IPS DF 6.9 (cell line): ENCODE measurements at places on chromosomes 3 and 15.

DNA sequence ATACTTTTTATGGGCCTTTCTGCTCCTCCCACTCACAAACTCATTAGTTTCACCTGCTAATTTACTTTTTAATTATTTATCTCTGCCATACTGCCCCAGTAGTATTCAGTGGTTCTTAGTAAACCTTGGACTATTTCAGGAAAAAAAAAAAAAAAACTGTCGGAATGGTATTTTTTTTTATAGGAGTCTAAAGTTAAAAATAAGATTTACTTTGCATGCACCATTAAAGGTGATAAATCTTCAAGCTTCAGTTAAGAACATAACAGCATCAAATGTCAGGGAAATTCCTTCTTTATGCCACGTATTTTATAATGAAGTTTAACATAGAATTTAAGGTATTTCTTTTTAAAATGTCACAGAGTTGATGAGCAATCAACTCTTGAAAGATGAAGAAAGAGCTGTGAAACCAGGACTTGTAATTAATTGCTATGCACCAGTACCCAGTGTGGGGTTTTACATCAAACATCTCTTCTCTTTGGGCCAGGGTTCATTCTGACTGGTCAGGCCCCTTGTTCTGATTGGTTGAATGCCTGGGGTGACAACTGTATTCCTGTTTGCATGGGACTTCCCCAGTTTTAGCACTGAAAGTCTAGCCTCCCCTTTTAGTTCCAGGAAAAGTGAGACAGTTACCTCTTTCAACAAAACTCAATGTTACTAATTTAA, 40.3 kb upstream of the PTPRG start:
- no peaks in the 10 kb centered on the region for H3K36me3 ChIP-seq
- no peak for DNase-seq
- no peaks in the 10 kb centered on the region for H3K27me3 ChIP-seq
- H3K27ac ChIP-seq, result no peak overlapping the region
- no peaks in the 10 kb centered on the region; the same call in 1 of the 2 replicates for H3K4me1 ChIP-seq

GRCh38 chr3:116267116-116267515, 178.2 kb downstream of the LSAMP start:
- DNase-seq, result no peak
- H3K4me1 ChIP-seq, result no peaks in the 10 kb centered on the region
- H3K27ac ChIP-seq, result no peak overlapping the region
- no peaks in the 10 kb centered on the region for H3K36me3 ChIP-seq

DNA sequence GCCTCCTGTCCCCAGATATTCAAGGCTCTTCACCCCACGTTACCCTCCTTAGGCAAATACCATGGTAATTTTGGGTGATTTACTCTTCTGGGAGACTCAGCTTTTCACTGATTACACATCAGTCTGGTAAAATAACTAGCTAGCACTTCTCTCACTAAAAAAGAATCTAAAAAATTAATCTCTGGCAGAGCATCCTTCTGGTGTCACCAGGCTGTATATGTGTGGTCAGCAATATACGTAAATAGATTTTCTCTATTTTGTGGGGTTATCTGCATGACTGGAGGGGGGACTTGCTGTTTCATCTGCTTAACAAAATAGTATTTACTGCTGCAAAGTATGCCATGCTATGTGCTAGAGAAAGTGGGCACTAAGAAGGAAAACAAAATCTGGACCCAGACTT, 45.1 kb downstream of the LRRC28 start:
- H3K27me3 ChIP-seq, result no peaks in the 10 kb centered on the region
- peaks cover 2% of the 10 kb centered on the region for H3K4me1 ChIP-seq
- H3K27ac ChIP-seq, result no peak overlapping the region
- no peak overlapping the region for H3K4me3 ChIP-seq
- no peak for DNase-seq
- H3K36me3 ChIP-seq, result no peaks in the 10 kb centered on the region

DNA sequence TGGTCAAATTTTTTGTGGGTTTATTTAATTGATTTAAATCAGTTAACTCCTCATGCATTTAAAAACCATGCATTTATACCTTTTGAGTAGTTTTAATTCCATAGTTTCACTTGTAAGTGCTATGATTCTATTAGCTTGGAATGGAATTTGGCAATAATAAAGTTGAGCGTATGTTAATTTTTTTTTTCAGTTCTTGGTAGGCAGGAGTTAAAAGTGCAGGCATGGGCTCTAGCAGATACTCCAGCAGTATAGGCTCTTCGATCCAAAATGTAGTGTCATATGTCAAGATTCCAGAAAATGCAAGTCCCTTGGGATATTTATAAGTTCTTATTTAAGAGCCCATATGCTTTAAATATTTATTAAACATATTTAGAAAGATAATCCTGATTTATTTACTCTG, 70.3 kb downstream of the LYSMD4 start:
- H3K4me1 ChIP-seq, result no peaks in the 10 kb centered on the region
- no peaks in the 10 kb centered on the region for H3K27me3 ChIP-seq
- H3K27ac ChIP-seq, result no peak overlapping the region

GRCh38 chr3:48926425-48927392, 8.1 kb downstream of the ARIH2 start:
- no peaks in the 10 kb centered on the region for H3K27me3 ChIP-seq
- peaks cover 6% of the 10 kb centered on the region; the same call in 1 of the 2 replicates for H3K36me3 ChIP-seq
- H3K4me1 ChIP-seq, result no peaks in the 10 kb centered on the region
- DNase-seq, result no peak

- no peak overlapping the region for H3K4me3 ChIP-seq
- H3K27ac ChIP-seq, result no peak overlapping the region
- H3K4me1 ChIP-seq, result no peaks in the 10 kb centered on the region
Measured at GRCh38 chr3:5523125-5523524, 335.6 kb downstream of the EDEM1 start.

DNA sequence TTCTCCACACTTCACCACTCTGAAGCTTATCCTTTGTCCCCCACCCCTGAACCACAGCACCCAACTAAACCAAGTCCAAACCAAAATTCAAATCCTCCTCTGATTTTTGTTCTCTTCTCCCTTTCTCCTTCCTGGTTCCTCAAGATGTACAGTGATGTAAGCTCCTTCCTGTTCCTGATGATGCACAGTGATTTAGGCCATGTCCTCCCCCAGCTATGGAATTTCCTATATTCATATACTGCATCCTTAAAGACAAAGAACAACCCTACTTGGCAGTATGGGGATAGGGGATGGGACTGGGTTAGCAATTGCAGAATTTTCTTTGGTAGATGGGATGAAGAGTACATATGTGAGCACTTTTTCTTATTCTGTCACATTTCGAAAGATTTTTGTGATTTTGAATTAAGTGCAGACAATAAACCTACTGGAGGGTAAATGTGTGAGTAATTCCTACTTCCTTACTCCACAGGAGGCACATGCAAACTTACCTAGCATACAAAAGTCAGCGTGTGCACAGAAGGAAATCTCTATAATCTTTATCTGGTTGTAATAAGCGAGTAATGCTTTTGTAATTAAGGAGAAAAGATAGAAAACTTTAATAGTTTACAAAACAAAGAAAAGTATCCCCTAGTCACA, 125.0 kb downstream of the ANO10 start:
- no peak for DNase-seq
- H3K27me3 ChIP-seq, result no peaks in the 10 kb centered on the region
- no peaks in the 10 kb centered on the region for H3K4me1 ChIP-seq
- no peak overlapping the region for H3K4me3 ChIP-seq

DNA sequence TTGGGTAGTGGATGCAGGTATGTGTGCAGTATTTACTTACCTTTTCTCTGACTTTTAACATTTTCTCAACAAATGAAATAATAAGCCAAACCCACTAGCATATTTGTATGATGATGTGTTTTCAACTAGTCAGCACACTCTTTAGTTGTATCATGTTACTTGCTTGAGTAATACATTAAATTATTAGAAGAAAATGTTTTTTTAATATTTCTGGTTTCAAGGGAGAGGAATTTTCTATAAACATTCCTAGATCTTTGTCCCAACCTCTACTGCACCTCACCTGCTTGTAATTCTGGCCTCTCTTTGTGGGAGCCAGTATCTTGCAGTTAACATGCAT, 161.8 kb upstream of the CBLB start:
- DNase-seq, result no peak
- H3K4me1 ChIP-seq, result no peaks in the 10 kb centered on the region
- H3K36me3 ChIP-seq, result no peaks in the 10 kb centered on the region

DNA sequence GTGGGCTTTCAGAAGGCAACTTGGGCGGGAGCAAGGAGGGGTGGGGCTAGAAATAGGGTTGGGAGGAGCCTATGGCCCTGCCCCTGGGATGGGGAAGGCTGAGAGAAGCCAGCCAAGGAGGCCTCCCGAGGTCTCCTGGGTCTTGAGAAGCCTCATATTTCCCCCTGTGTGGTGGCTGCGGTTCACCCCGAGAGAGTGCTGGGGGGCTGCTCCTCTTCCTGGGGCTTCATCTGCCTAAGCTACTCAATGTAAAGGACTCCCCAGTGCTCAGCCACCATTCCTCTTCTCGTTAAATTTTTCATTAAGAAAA, 174.3 kb downstream of the SMAD6 start:
- H3K36me3 ChIP-seq, result no peaks in the 10 kb centered on the region
- DNase-seq, result no peak
- H3K4me3 ChIP-seq, result no peak overlapping the region
- no peaks in the 10 kb centered on the region for H3K27me3 ChIP-seq
- no peak overlapping the region for H3K27ac ChIP-seq

- no peak overlapping the region for H3K27ac ChIP-seq
- no peaks in the 10 kb centered on the region for H3K4me1 ChIP-seq
- no peak overlapping the region for H3K4me3 ChIP-seq
- no peak for DNase-seq
- H3K36me3 ChIP-seq, result no peaks in the 10 kb centered on the region
Measured at GRCh38 chr3:41267975-41268640, 68.8 kb downstream of the CTNNB1 start.

DNA sequence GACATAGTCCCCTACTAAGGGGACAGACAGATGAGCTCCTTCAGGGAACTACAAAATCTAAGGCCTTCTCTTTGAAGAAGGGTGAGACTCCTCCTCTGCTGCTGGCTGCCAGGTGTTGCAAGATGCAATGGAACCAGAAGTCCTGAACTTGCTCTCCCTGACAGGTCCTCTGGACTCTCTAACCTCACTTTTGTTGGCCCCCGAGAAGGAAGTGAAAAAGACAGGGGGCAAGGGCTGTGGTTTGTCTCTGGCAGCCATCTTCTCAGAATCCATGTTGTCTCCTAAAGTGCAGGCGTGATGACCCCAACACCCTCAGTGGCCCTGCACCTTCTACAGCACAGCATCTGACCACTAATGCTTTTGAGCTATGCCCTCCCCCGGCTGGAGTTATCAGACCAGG, 292.5 kb downstream of the CHST2 start:
- no peak for DNase-seq
- H3K27me3 ChIP-seq, result no peaks in the 10 kb centered on the region; the same call in 1 of the 2 replicates
- peaks cover 1% of the 10 kb centered on the region; the same call in 1 of the 2 replicates for H3K4me1 ChIP-seq
- no peaks in the 10 kb centered on the region for H3K36me3 ChIP-seq

DNA sequence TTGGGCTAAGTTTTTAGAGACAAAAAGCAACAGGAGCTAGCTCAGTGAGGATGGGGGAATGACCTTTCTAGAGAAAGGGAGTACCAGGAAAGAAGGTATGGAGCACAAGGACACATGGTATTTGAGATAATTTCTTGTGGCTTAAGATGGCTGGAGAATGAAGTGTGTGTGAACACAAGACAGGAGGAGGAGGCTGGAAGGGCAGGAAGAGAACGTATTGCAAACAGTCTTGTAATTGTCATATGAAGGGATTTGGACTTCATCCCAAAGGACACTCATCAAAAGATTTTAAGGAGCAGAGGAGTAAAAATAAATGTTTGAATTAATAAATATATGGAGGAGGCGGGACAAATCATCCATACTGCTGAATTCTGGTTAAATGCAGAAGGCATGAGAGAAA, 268.6 kb upstream of the NR2E3 start:
- no peaks in the 10 kb centered on the region for H3K27me3 ChIP-seq
- H3K4me1 ChIP-seq, result no peaks in the 10 kb centered on the region
- no peak overlapping the region for H3K4me3 ChIP-seq

- H3K27ac ChIP-seq, result no peak overlapping the region
- H3K4me1 ChIP-seq, result no peaks in the 10 kb centered on the region
- no peak for DNase-seq
- peaks cover 2% of the 10 kb centered on the region; the same call in 1 of the 2 replicates for H3K36me3 ChIP-seq
- H3K4me3 ChIP-seq, result no peak overlapping the region
Measured at GRCh38 chr3:155771126-155771525, 26.3 kb upstream of the PLCH1 start.

DNA sequence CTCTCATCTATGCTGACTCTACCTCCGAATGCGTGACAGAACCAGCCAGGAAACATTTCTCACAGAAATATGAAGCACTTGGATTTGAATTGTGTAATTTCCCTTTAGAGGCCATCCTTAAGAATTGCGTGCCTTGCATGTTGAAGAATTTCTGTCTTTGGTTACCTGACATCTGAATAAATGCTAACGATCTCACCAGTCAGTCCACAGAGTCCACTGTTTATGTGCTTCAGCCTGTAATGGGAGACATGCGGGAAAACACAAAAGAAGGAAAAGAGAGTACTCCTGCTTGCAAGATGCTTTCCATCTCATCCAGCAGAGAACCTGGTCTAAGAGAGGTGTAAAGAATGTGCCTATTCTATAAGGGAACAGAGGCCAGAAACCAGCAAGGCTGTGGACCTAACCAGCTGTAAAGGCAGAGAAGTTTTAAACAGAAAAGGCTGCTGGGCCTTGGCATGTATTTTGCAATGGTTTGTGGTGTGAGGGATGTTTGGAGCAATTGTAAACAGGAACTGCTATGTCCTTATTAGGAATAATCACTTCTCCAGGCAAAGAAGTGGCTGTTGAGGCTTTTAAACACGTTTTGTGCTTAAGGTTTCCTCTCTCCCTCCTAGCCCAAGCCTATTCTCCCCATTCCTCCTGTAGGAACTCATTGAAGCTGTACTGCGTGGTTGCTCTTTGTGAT, 36.4 kb upstream of the BOC start:
- no peaks in the 10 kb centered on the region; the same call in 1 of the 2 replicates for H3K4me1 ChIP-seq
- DNase-seq, result no peak
- H3K4me3 ChIP-seq, result no peak overlapping the region

GRCh38 chr3:170420307-170420821, 1.7 kb downstream of the CLDN11 start:
- H3K27ac ChIP-seq, result no peak overlapping the region
- DNase-seq, result no peak
- H3K4me1 ChIP-seq, result peaks cover 1% of the 10 kb centered on the region; the same call in 1 of the 2 replicates
- H3K4me3 ChIP-seq, result no peak overlapping the region; the same call in 1 of the 2 replicates
- no peaks in the 10 kb centered on the region for H3K36me3 ChIP-seq

DNA sequence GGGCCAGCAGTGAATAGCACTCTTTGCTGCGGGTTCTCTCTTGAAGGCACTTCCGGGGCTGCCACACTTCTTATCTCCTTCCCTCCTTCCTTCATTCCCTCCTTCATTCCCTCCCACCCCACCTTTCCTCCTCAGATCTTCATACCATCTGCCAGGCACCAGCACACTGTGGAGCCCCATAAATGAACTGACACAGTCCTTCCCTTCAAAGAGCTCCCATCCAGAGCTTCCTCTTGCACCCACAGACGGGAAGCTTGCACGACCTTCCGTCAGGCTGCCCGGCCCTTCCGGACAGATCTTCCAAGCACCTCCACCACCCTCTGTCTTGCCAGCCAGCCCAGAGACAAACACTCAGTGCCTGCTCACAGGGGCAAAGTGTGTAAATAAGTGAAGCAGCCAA, 65.4 kb upstream of the HERC1 start:
- no peaks in the 10 kb centered on the region for H3K36me3 ChIP-seq
- no peak overlapping the region for H3K27ac ChIP-seq
